Right ventricle myocardium inferior (tissue), 1 donor: ENCODE measurements at places on chromosomes 3 and 15.

DNA sequence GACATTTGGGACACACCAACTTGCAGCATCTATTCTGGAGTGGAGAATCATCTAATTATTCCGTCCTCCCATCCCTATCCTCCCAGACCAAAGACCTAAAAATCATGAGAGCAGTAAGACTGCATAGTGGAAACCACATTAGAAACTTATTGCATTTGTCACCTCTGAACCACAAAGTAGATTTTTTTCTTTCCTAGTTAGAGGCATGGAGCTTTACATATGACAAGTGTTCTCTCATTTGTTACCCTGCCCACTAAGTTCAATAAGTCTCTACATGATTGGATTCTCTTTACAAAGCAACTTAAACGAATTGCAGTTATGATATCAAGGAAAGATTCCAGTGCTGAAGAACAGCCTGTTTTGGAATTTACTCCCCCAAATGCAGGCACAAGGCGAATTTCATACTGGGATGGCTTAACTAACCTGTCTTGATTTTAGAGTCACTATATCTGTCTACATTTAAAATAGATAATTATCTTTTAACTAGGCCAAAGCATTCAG is 42.3 kb upstream of the LRRFIP2 start:
- no peak for DNase-seq

GRCh38 chr15:29448320-29448719 is 178.7 kb upstream of the NSMCE3 start:
- no peak for DNase-seq

- no peak for DNase-seq
Measured at GRCh38 chr3:15267502-15267901, 61.5 kb downstream of the CAPN7 start.

- DNase-seq, result no peak
Measured at GRCh38 chr15:63474810-63475316, 29.5 kb upstream of the USP3 start.

DNA sequence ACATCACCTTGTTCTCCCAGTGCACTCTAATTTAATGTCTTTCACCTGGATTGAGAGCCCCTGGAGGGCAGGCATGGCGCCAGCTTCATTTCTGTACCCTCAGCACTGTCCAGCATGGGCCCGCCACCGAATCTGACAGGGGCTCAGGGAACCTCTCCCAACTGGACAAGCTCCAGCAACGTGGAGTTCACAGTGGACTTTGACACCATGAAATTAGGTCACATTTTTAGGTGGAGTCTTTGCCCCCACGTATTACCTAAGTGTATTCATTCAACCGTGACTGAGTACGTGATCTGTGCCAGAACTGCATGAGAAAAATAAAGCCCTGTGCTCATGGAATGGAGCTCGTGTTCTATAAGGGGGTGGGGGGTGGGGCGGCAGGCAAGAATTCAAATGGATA is 94.1 kb upstream of the ATP2B2 start:
- no peak for DNase-seq

GRCh38 chr3:184129012-184129411 is 6.1 kb upstream of the EIF2B5 start:
- DNase-seq, result no peak

DNA sequence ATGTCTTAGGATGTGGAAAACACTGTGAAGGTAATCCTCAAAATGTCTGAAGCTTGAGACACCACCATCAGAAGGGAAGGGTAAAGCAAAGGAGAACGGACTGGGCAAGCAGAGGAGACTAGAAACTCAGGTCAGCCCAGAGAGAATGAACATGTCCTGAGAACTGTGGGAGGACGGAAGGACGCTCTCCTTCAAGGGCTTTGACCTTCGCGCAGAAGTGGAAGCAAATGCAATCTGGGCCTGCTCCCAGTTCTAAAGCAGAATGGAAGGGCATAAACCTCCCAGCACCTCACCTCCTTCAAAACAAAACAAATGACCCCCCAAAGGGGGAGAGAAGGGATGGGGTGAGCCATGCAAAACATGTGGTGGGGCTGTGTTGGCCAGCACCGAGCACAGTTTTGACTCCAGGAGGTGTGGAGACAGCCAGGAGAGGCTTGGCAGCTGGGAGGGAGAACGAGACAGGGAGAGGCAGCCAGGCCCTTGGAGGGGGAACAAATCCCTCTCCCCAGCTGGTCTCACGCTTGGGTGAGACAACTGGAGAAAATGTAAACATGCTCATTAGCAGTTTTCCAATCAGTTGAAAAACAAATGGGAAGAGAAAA is 222.4 kb upstream of the WNT5A start:
- no peak for DNase-seq

GRCh38 chr15:77834276-77834990 is 201.7 kb upstream of the LINGO1 start:
- no peak for DNase-seq

DNA sequence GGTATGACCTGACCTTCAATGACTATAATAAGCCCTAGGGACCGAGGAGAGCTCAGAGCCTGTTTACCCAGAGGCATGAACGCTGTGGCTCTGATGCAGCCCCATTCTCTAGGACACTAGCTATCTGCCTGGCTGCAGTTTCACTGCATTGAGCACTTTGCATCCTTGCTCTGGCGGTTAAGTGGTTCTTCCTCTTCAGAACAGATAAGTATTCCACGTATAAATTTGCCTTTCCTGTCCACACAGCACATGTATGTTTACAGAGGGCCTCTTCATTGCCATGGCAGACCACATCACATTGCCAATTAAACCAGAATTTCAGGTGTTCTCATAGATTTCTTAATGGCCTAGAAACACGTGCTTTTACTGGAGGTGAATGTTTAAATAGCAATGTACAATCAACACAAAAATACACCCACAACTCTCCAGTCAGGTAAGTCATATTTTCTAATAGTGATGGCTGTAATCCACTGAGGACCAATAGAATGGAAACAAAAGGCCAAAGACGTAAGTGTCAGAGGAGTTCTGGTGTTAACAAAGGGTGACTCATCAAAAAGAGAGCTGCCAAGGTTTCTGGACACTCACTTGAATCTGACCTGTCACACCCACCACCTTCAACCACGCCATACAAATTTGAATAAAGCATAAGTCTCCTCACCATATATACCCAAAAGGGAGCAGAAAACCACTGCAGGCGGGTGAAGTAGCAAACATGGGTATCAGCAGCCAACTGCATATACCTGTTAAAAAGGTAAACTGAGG is 553.4 kb downstream of the OCA2 start:
- no peak for DNase-seq

DNA sequence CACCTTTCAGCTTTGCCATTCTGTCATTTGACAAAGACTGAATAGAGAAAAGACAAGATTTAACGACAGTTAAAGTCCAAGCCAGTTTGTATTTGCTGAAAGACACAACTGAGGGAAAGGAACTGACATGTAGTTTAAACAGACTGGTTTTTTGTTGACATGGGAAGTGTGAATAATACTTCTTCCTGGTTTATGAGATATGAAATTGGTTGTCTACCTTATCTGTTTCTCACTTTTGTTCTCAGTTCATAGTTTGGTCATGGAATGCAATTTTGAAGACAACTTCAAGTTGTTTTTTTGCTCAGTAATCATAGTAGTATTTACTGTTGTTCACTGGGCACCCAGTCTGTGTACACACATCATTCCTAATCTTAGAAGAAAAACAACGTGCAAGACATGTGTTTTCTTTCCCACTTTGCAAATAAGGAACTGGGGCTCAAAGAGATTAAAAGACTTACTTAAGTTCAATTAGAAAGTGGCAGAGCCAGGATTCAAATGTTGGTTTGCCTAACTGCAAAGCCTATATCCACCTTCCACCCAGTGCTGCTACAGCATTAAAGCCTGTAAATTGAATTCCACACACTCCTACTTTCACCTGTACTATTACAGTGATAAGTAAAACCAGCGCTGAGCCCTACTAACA is 103.5 kb downstream of the LPP start:
- no peak for DNase-seq

- peak; percentile 72 for DNase-seq
Measured at GRCh38 chr3:66483409-66483906, 17.4 kb downstream of the LRIG1 start.

DNA sequence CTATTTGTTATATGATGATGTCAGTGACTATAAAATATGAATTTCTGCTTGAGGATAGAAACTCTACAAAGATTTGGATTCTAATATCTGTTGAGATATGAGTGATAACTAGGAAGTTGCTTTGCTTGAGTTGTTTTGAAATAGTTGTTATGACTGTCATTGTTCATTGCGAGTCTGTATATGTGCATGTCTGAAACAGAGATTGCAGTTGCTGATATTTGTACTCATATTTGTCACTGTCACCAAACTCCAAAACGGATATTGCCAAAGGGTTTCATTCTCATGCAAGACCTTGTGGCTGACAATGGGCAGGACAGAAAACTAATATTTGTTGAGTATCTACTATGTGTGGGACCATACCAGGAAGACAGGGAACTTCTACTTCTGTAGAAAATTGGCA is 240.2 kb downstream of the CD47 start:
- no peak for DNase-seq

DNA sequence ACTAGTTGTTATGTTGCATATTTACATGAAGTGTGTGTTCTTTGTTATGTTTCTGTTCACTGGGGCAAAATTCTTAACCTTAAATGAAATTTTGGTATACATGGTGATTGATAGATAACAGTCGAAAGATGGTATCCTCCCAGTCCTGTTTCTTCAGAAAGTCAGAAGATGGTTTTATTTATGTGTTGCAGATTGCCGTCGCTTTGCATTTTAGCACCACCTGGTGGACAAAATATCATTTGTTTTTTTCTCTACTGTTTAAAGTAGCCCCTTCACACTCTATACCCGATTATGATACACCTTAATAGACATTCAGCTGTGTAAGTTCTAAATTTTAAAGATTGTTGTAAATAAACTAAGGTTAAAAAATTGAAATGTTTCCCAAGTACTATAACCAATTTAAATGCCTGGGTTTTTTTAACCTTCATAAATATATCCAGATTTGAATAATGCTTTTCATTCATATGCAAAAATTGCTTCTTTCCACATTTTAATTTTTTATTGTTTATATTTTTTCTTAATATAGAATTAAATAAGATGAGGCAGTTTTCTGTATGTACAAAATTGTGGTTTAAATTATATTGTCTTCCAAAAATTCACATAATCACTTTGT is 152.2 kb downstream of the ALCAM start:
- DNase-seq, result no peak

DNA sequence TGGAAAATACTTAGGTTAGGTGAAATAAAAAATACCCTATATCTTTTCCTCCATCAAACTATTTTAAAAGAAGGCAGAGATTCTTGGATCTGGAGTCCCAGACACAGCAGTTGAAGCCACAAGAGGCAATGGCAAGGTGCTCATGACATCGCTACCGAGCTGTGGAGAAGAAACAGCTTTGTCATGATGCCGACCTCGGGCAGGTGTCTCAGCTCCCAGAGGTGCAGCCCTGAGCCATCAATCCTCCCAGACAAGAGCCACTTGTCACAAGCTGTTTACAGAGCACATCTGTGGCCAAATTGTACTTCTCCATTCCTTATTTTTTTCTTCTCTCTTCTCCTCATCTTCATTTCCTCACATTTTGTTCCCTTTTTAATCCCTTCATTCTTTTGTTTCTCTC is 50.8 kb downstream of the GPR176 start:
- DNase-seq, result no peak

DNA sequence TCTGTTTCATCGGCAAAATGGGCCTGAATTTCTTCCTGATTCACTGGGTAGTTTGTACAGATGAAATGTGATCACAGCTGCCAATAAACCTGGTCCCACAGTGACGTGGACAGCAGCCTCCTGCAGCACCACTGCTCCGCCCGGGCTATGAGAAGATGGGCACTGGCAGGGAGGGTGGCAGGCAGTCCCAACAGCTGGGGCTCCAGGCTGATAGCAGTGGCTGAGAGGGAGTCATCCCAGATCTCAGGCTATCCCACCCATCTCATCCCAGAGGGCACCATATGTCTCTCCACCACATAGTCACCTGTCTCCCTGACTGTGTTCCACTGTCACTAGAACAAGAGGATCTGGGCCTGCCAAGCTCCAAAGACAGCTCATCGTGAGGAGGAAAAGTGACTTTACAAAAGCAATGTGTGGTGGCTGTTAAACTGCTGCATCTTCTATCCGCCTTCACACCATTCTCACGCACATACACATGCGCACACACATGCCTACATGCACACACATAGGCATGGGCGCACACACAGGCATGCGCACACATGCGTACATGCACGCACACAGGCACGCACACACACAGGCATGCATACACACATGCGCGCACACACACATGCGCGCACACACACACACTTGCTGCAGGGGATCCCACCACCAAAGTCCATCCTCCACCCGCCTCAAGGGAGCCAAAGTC is 46.2 kb downstream of the RGMA start:
- DNase-seq, result no peak

GRCh38 chr3:50665081-50665840 is 9.5 kb upstream of the DOCK3 start:
- no peak for DNase-seq

GRCh38 chr3:107970993-107971580 is 119.7 kb downstream of the CD47 start:
- DNase-seq, result no peak

DNA sequence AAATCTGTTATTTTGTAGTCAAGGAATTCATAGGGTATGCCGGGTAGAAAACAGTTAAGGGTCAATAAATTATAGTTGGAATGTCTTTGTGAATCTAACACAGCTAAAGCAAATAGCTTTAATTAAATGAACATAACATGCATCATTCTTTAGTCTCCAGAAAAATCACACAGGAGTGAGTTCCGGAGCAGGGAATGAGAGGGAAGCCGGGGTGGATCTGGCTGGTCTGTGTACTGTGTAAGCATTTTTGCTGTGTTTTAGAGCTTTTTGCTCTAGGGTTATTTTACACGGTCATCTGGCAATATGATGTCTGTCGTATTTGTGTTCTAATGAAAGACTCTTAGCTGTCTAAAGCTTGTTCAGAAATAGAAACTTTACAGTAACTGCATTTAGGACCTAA is 57.5 kb downstream of the MED12L start:
- DNase-seq, result no peak

GRCh38 chr15:100919481-100920405 is 586 bp downstream of the LRRK1 start:
- DNase-seq, result no peak

DNA sequence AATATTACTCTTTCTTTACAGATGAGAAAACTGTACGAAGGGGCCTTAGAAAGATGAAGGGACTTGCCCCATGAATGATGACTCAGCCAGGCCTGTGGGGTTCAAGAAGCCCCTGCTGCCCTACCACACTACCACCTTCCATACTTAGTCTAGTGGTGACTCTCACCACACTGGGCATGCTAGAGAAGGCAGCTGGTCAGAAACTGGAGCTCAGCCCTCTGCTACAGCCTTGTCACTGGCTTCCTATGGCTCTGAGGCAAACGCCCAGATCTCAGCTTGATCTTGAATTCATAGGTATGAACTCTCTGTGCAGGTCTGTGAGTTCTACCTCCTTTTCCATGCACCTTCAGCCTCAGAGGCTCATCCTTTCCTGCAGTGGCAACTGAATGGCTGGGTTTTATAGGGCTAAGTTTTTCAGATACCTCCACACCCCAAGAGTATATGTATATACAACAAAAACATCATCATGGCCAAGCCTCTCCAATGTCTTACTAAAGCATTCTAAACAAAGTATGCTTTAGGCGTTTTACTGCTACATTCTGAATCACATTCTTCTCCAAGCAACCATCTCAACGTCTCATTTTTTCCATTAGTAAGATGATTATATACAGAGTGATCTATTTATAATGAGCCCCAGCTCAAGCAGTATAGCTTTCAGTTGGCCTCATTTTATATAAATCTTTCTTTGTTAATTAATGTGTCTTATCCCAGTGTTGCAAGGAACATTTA is 234.1 kb downstream of the GREM1 start:
- no peak for DNase-seq
